GM03348 (cell line): ENCODE measurements at places on chromosomes 4 and X.

DNA sequence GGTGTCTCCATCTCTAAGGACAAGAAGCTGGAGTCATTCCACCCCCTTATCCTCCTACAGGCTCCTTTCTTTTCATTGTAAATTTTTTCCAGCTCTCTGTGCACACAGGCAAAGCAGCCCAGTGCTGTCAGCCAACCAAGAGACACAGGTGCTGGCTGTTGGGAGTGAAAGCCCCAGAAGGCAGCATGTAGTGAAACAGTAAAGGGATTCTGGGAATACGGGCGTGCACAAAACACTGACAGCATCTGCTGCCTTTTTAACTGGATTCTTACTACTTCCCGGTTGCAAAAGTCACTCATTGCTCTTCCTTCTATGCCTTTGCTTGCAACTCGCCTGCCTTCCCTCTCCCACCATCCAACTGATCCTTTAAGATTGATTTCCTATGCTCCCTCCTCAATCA is 208.6 kb upstream of the PRPS2 start:
- no peak for DNase-seq

- no peak for DNase-seq
Measured at GRCh38 chrX:30161043-30161442, 54.3 kb upstream of the MAGEB2 start.

- peak; percentile 16 for DNase-seq
Measured at GRCh38 chr4:106691749-106692148, 323.2 kb upstream of the GIMD1 start.

DNA sequence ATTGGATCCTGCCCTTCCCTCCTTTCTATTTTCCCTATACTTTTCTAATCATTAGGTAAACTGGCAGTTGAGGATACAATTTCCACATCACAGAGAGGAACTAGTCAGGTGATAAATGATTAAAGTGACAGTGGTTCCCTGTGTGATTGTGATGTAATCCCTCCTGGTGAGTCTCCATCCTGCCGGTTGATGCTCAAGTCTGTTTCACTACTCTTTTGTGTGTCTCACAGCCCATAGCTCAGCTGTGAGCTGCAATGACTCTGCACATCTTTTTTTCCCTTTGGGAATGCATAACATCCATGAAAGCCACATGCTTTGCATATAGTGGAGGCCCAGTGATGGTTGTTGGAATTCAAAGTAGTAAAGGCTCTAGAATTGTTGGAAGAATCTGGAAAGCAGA is 60.4 kb downstream of the CCNI start:
- DNase-seq, result no peak

- no peak for DNase-seq
Measured at GRCh38 chr4:128690011-128690410, 119.5 kb upstream of the JADE1 start.

DNA sequence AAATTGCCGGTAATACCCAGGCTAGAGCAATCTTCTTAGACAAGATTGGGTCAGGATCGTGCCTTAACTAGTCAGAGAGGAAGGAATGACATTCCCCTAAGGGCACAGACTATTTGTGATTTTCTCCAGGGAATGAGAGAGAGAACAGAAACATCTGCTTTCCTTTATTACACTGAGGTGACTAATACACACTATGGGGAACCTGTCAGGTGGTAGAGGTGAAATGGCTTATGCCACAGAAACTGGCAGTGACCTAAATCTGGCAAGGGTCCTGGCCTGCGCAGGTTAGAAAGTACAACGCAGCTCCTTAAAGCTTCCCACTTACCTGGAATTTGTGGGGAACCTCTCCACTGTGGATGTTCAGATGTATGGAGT is 16.6 kb upstream of the HPGD start:
- no peak for DNase-seq

DNA sequence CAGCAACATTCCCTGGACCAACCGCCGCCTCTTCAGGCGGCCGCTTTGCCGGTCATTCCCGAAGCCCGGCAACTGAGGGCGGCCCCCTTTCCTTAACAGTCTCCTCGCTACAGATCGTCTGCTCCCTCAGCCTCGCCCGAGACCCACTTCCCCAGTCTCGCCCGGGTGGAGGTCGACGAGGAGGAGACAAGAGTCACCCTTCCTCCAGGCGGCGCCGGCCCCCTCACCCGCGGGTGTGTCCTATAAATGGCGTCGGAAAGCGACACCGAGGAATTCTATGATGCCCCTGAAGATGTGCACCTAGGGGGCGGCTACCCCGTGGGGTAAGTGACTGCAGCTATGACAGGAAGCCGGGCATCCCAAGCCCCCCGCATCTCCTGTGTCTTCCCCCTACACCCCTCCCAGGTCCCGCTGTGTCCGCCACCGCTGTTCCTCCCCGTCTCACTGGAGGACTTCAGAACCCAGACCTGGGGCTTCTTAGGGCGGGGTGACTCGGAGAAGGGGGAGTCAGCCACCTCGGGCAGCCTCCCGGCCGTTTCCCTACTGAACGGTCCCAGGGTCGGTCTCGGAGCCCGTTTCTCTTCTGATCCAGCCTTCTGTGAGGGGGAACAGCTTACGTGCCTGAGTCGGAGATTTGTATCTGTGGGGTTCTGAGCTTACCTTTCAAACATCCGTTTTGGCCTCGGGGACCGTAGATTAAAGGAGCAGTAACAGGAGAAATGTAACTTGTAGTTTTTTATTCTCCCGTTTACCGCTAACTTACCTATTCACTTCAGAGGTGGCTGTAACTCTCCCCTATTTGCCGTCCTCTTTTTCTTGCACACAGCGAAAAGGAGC is 570 bp downstream of the WDR44 start:
- peak; percentile 33 for DNase-seq

GRCh38 chrX:77918568-77918967 is 8.1 kb downstream of the ATP7A start:
- peak; percentile 19 for DNase-seq

DNA sequence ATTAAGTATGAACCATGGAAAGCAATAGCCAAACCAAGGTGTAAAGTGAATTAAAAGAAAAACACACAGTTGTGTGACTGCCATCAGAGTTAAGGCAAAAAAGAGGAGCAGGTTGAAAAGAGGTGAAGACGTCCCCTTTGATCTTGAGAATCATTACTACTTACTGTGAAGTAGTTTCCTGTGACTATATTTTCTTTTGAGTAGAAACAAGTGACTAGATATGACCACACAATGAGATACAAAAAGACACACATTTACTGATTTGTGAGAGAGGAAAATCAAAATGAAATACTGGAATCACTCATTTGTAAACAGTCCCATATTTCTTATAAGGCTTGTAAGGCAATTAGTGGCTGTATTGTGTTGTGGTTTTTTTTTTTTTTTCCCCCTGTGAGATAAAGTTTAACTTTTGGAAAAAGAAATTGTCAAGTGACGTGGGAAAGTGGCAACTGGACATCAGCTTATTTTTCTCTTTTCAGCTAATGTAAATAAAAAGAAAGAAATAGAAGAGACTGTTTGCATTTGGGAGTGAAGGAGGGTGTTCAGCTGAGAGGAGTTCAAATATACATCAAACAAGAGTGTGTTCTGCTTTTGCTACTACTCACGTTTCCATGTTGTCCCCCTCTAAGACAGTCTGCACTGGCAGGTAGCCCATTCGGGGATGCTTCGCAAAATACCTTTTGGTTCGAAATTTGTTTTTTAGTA is 106.4 kb upstream of the FTHL17 start:
- DNase-seq, result no peak

GRCh38 chrX:35458142-35458541 is 340.0 kb upstream of the MAGEB16 start:
- no peak for DNase-seq

GRCh38 chrX:124224528-124224927 is 107.9 kb upstream of the TEX13D start:
- no peak for DNase-seq

DNA sequence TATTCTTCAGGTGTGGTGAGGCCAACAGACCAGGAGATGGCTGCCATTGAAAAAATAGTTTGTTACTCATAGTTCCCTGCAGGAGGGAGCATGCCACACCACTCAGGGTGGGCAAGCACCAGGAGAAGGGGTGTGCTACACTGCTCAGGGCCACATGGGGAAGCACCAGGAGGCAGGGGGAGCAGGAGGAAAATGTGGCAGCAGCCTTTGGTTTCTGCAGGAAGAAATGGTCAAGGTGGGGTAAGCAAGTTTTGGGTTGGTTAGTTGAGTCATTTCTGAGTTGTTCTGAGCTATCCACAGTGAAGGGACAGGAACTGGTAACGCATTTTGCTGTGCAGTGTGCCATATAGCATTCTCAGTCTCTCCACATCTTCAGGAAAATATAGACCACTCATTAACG is 23.8 kb downstream of the FGFBP1 start:
- no peak for DNase-seq

DNA sequence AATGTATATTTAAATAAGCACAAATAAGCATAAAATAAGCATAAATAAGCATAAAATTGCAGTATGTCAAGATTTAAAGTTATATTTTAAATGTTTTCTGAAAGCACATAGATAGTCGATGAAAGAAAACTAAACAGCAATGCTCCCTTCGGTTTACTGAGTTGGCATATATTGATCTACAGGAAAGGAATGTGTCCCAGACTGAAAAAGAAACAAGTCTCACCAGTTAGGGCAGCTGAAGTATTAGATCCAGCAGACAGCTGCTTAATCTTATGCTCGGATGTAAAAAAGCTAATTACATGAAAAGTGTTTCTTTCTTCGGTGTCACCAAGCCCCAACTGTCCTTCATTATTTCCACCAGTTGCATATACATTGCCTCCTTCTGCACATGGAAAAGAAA is 8.7 kb downstream of the RPGR start:
- DNase-seq, result no peak

GRCh38 chrX:19331831-19332230 is 11.9 kb upstream of the PDHA1 start:
- DNase-seq, result no peak

- DNase-seq, result no peak
Measured at GRCh38 chrX:17294561-17294960, 80.4 kb upstream of the NHS start.

DNA sequence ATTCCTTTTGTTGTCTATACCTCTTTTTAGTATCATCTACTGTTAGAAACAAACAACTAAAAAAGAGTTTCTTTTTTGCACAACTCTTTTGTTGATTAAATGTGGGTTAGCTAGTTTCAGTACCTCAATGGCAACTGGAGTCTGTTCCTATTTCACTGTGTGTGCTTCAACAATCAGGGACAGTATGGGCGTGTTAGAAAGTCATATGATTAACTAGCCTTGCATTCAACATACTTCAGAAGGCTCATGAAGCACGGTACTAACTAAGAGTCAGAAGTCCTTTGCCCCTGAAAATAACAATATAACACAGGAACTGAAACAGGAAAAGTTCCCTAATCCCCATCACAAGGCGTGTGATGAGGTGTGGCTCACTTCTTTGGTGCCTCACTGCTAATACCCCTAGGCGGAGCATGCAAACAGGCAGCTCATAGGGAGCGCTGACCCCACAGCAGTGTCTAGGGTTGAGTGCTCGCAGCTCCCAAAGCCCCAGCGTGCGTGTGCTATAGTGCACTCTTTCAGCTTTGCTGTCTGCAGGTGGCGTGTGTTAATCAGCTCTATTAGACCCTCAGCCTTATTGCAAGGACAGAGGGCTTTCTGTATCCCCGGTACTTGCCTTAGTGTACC is 203.1 kb upstream of the NDST3 start:
- no peak for DNase-seq

- no peak for DNase-seq
Measured at GRCh38 chrX:109928596-109929335, 74.1 kb upstream of the TMEM164 start.

DNA sequence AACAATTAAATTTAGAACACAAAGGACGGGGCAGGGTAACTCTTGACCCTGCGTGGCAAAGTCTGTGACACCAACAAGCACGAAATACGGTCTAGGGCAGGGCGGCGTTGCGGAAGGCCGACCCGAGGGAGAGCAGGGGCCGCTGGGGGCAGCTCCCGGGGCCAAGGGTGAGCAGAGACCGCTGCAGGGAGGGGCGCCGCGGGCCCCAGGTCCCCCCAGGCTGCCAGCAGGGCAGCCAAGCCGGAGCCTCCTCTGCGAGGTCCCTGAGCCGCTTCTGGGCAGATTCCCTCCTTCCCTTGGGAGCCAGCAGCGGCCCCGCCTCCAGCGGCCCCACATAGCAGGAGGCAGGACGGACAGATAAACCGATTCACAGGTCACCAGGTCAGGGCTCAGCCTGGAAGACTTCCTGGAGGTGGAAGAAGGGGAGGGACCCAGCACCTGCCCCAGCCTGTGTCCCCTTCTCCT is 90.2 kb downstream of the FAM53A start:
- DNase-seq, result no peak

- DNase-seq, result no peak
Measured at GRCh38 chrX:110051559-110051958, 48.6 kb downstream of the TMEM164 start.

GRCh38 chrX:83416273-83416672 is 91.8 kb upstream of the POU3F4 start:
- no peak for DNase-seq

DNA sequence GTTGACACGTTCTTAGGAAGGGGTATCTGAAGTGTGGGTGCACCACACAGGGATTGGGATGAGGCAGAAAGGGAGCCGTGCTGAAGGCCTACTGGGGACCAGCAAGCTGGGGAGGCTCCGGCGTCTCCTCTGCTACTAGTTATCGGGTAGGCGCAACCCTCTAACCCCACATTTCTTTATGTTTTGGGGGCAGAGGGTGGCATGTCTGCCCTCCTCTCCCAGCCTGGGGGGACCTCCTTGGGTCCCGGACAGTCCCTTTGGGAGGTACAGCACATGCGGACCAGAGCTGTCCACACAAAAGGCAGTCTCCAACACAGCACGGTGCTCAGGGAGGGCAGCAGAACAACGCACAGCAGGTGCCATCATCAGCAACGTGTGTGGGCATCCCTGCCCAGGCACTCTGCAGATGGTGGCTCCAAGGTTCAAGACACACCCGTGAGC is 33.2 kb downstream of the WDR1 start:
- no peak for DNase-seq

- DNase-seq, result no peak
Measured at GRCh38 chrX:88244066-88244465, 503.0 kb upstream of the CPXCR1 start.

GRCh38 chr4:7206911-7207567 is 14.7 kb downstream of the SORCS2 start:
- peak; percentile 96 for DNase-seq

- no peak for DNase-seq
Measured at GRCh38 chrX:9440116-9440844, 24.6 kb upstream of the TBL1X start.

DNA sequence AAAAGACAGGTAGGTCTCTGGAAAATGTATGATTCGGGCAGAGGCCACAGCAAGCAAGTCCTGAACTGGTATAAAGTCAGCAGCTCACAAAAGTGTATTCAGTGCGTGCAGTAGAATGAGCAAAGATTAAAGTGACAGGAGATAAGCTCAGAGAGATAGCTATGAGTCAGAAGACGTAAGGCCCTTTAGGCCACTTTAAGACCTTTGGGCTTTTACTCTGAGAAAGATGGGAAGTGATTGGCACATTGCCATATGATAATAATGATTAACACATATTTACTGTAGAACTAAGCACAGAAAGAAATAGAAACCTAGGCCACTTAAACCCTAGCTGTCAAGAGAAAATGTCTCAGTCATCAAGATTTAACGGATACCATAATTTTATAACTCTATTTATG is 51.7 kb downstream of the TBCK start:
- DNase-seq, result no peak

- DNase-seq, result no peak
Measured at GRCh38 chrX:78111140-78111931, 7.3 kb downstream of the PGK1 start.

- peak; percentile 44 for DNase-seq
Measured at GRCh38 chrX:30283456-30284200, 25.6 kb downstream of the NR0B1 start.
